ENCODE measurements at places on chromosomes 6 and 20. TPM values are rescaled to one million over a fixed set of nuclear protein-coding genes. Genes with fewer than 3 reads are reported as not detected.

FOXQ1 gene
- polyA plus RNA-seq: not detected

EYA2 gene
- 0.94 TPM for polyA plus RNA-seq

CDH26 gene
- 2.3 TPM for polyA plus RNA-seq

MICB gene
- 8.8 TPM for polyA plus RNA-seq

ABRACL gene
- polyA plus RNA-seq: 516 TPM

FERMT1 gene
- 17.9 TPM for polyA plus RNA-seq

LY6G5C gene
- polyA plus RNA-seq: 2.1 TPM

WFDC13 gene
- polyA plus RNA-seq: not detected

EFCAB8 gene
- polyA plus RNA-seq: not detected

GGTLC1 gene
- polyA plus RNA-seq: not detected

FRMD1 gene
- 2.0 TPM for polyA plus RNA-seq

PROKR2 gene
- 1.8 TPM for polyA plus RNA-seq

RRAGD gene
- 7.0 TPM for polyA plus RNA-seq

CST7 gene
- not detected for polyA plus RNA-seq

C20orf144 gene
- polyA plus RNA-seq: 0.26 TPM

RIPPLY2 gene
- 4.0 TPM for polyA plus RNA-seq

CARMIL1 gene
- polyA plus RNA-seq: 66.9 TPM

TAP1 gene
- polyA plus RNA-seq: 13.8 TPM

PRL gene
- polyA plus RNA-seq: not detected

TNNC2 gene
- polyA plus RNA-seq: 32.5 TPM

MRAP2 gene
- polyA plus RNA-seq: 6.8 TPM

TBX18 gene
- not detected for polyA plus RNA-seq

TRERF1 gene
- 11.1 TPM for polyA plus RNA-seq

UST gene
- 12.6 TPM for polyA plus RNA-seq

SIRPB2 gene
- not detected for polyA plus RNA-seq

ANKRD66 gene
- not detected for polyA plus RNA-seq

TRIM40 gene
- not detected for polyA plus RNA-seq

KIFC1 gene
- polyA plus RNA-seq: 10.3 TPM

ROS1 gene
- polyA plus RNA-seq: not detected

TFAP2C gene
- polyA plus RNA-seq: 11.7 TPM

GINS1 gene
- polyA plus RNA-seq: 31.7 TPM

VEGFA gene
- 10.9 TPM for polyA plus RNA-seq

CHMP4B gene
- 15.7 TPM for polyA plus RNA-seq

OCSTAMP gene
- not detected for polyA plus RNA-seq

GABRR1 gene
- polyA plus RNA-seq: 0.12 TPM

TRIM10 gene
- polyA plus RNA-seq: not detected

KIF25 gene
- polyA plus RNA-seq: 0.76 TPM

HCRTR2 gene
- 0.15 TPM for polyA plus RNA-seq
